ENCODE measurements at places on chromosomes 6 and 20. TPM values are rescaled to one million over a fixed set of nuclear protein-coding genes. Genes with fewer than 3 reads are reported as not detected.
A peak's percentile ranks its signal among the peaks of the same experiment; 100 is the strongest.

The DZANK1 gene
- total RNA-seq: 14.8 TPM

The TRIM31 gene
- not detected for total RNA-seq

- no peaks in the 10 kb centered on the region for H3K36me3 ChIP-seq
- DNase-seq: no peak
- H3K27ac ChIP-seq: no peak overlapping the region
- no peaks in the 10 kb centered on the region for H3K27me3 ChIP-seq
These were observed 263.7 kb downstream of the TBX18 start for GRCh38 chr6:84500726-84501125.

DNA sequence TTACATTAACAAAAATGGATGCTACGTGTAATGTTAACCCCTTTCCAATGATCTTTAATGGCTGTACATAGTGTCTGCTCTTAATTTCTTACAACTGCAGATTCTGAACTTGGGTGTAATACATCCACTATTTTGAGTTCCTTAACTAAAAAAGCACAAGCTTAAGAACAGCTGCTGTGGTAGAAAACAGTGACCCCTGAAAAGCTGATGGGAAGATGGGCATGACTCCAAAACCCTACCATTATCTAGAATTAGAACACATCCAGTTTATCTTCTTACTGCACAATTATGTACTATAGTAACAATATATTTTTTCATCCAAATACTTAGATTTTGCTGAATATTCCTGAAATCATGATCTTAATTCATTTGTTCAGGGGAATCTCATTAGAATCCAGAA, 49.3 kb downstream of the LYRM4 start:
- DNase-seq: no peak
- H3K27me3 ChIP-seq: no peaks in the 10 kb centered on the region
- peaks cover 3% of the 10 kb centered on the region for H3K4me1 ChIP-seq
- no peak overlapping the region for H3K4me3 ChIP-seq
- H3K36me3 ChIP-seq: peaks cover 14% of the 10 kb centered on the region
- H3K27ac ChIP-seq: no peak overlapping the region

GRCh38 chr20:53445321-53445731, 148.3 kb downstream of the ZNF217 start:
- no peaks in the 10 kb centered on the region for H3K4me1 ChIP-seq
- no peaks in the 10 kb centered on the region for H3K27me3 ChIP-seq
- no peak for DNase-seq
- H3K27ac ChIP-seq: no peak overlapping the region

DNA sequence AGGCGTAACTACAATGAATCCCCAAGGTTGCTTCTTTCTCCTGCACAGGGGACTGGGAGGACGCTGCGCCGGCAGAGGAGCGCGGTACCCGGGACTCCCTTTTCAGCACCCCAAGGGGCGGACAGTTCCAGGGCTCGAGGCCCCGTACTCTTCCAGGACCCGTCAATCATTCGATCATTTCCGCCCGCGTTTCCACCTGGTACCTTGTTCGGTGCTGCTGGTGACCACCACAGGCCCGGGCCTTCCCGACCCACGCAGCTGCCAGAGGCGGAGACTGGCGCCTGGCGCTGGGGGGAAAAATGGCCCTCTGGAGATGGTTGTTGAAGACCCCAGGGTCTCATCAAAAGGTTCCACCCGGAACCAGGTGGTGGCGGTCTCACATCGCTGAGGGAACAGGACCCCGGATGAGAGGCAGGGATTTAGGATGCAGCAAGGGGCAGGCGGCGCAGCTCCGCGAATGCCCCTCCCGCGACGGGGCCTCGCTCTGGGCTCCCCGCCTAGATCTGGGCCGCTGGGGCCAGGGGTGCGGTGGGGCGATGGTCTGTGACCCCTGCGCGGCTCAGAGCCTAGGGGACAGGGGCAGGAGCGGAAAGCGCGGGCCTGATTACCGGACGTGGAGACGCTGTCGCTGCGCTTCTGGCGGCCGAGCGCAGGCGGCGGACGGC, 744 bp downstream of the VSX1 start:
- DNase-seq: peak; percentile 93
- no peaks in the 10 kb centered on the region for H3K4me1 ChIP-seq
